ENCODE measurements at places on chromosomes 2 and 18. TPM values are rescaled to one million over a fixed set of nuclear protein-coding genes. Genes with fewer than 3 reads are reported as not detected.

Gene KCNE4
- total RNA-seq = 0.84 TPM

Gene DPYSL5
- total RNA-seq = 0.07 TPM

Gene PLCL1
- 9.6 TPM for total RNA-seq

Gene PARD3B
- 5.8 TPM for total RNA-seq

Gene POLR1A
- total RNA-seq = 40.7 TPM

Gene CDH19
- 0.32 TPM for total RNA-seq

Gene LYPD1
- total RNA-seq = not detected

Gene UNC80
- not detected for total RNA-seq

Gene PREB
- total RNA-seq = 57.4 TPM

Gene DOK6
- 0.97 TPM for total RNA-seq

Gene FAM228A
- total RNA-seq = 0.58 TPM

Gene RTP5
- not detected for total RNA-seq

Gene ESPNL
- 0.32 TPM for total RNA-seq

Gene CCDC68
- 1.6 TPM for total RNA-seq

Gene INHBB
- 19.3 TPM for total RNA-seq

Gene IL36G
- total RNA-seq = not detected

Gene CFAP210
- total RNA-seq = not detected

Gene PXDN
- 8.5 TPM for total RNA-seq

Gene IL1RN
- 0.24 TPM for total RNA-seq

Gene TMEM17
- 0.79 TPM for total RNA-seq

Gene MYO5B
- 0.88 TPM for total RNA-seq

Gene DSG4
- total RNA-seq = not detected

Gene ICOS
- total RNA-seq = not detected

Gene ATIC
- 88.1 TPM for total RNA-seq

Gene GALNT3
- not detected for total RNA-seq

Gene PGAP1
- total RNA-seq = 5.2 TPM

Gene ITGA4
- total RNA-seq = 1.9 TPM

Gene SLC23A3
- total RNA-seq = 0.16 TPM

Gene CLEC4F
- total RNA-seq = 0.36 TPM

Gene CFC1
- not detected for total RNA-seq

Gene ARHGAP28
- 8.8 TPM for total RNA-seq

Gene SRD5A2
- 0.10 TPM for total RNA-seq

Gene SP110
- 15.9 TPM for total RNA-seq

Gene HOXD12
- not detected for total RNA-seq

Gene CLHC1
- 2.1 TPM for total RNA-seq

Gene NETO1
- not detected for total RNA-seq

Gene ABCG5
- total RNA-seq = not detected

Gene C2orf81
- total RNA-seq = 0.41 TPM

Gene MALL
- total RNA-seq = 10.0 TPM

Gene CREG2
- not detected for total RNA-seq

Gene CYP27A1
- 46.8 TPM for total RNA-seq

Gene AP1S3
- 0.69 TPM for total RNA-seq

Gene SIX3
- not detected for total RNA-seq

Gene LCT
- total RNA-seq = 0.04 TPM

Gene TLX2
- total RNA-seq = not detected

Gene SLC8A1
- 3.7 TPM for total RNA-seq

Gene TTN
- total RNA-seq = 4,462 TPM

Gene KLHL30
- total RNA-seq = 166 TPM

Gene IMP4
- 110 TPM for total RNA-seq

Gene SULT1C2
- total RNA-seq = 0.12 TPM

Gene POTEJ
- total RNA-seq = not detected

Gene TFCP2L1
- 0.39 TPM for total RNA-seq

Gene HTR2B
- total RNA-seq = 0.54 TPM

Gene HRH4
- total RNA-seq = 0.21 TPM

Gene KIF1A
- not detected for total RNA-seq

Gene GAL3ST2
- not detected for total RNA-seq

Gene VWC2L
- 0.04 TPM for total RNA-seq

Gene GULP1
- total RNA-seq = 15.7 TPM

Gene TYMS
- 0.26 TPM for total RNA-seq

Gene NTSR2
- total RNA-seq = 0.22 TPM
